ENCODE measurements at places on chromosomes 12 and 14.

DNA sequence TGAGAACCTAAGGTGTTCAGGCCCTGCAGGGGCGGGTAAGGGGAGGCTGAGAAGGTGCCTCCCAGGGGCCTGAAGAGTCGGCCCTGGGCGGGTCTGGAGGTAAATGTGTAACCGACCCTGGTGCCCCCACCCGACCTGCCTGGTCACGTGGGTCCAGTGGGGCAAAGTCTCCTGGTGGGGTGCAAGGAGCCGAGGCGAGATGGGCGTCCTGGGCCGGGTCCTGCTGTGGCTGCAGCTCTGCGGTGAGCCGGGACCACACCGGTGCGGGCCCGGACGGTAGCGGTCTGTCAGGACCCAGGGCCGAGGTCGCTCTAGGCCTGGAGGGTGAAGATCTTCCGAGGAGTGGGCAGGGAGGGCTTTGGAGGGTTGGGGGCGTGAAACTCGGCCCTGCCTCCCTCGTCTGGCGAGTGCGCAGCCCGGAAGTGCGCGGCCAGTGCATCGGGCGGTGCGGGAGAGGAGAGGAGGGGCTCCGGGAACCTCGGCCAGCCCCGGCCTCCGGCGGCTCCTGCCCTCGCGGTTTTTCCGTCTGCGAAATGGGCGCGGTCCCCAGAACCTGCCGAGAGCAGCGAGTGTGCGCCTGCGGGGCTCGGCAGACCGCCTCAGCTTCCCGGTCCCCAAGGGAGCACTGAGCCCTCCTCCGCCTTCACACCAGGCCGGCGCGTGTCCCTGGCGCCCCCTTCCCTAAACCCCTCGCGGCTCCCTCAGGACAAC, at the start of gene AMN:
Gene AMN, plus strand, starts transcription at position 174 of the 711 bp plus-strand sequence. Its CDS starts 26 bp downstream, at position 200.
- no peak for DNase-seq

DNA sequence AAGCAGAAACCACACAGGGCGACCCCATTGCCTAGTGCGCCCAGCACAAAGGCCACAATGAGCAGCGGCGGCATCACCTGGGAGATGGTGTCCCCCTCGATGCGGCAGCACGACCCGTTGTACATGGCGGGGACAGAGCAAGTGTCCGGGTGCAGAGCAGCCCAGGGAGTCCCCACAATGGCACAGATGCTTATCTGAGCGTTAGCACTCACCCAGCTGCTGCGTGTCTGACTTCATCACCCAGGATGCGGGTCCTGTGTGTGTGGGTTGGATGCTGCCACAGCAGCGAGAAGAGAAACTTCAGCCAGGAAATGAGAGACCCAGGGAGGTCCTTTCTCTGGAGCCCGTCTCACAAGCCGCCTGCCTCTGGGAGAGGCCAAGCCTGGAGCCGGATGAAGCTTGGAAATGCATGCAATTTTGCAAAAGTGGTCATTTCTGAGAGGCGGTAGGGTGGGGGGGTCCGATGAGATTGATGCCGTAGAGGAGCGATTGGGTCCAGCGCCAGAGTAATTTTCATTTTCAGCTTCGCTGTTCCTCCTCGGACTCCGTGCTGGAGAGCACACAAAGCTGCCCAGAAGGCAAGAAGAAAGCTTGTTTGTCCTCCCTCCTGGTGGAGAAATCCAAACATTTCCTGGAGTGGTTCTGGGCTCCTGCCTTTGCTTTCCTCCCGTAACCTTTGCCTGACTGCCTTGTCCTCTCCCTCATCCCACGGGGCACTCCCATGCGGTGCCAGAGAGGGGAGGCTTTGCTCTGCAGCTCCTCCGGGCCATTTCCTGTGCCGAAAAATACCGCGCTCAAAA, at the start of gene HCAR1:
Gene HCAR1, minus strand, starts transcription at position 630 of the 800 bp plus-strand sequence. Its CDS starts 505 bp downstream, at position 125.
- DNase-seq = no peak

GRCh38 chr12:99957866-99958466, 26.8 kb downstream of the ANKS1B start:
- no peak for DNase-seq

- no peak for DNase-seq
Observed at GRCh38 chr12:2256453-2256852, 203.7 kb downstream of the CACNA1C start.

GRCh38 chr12:78244916-78245507, 414.3 kb downstream of the NAV3 start:
- DNase-seq = no peak

DNA sequence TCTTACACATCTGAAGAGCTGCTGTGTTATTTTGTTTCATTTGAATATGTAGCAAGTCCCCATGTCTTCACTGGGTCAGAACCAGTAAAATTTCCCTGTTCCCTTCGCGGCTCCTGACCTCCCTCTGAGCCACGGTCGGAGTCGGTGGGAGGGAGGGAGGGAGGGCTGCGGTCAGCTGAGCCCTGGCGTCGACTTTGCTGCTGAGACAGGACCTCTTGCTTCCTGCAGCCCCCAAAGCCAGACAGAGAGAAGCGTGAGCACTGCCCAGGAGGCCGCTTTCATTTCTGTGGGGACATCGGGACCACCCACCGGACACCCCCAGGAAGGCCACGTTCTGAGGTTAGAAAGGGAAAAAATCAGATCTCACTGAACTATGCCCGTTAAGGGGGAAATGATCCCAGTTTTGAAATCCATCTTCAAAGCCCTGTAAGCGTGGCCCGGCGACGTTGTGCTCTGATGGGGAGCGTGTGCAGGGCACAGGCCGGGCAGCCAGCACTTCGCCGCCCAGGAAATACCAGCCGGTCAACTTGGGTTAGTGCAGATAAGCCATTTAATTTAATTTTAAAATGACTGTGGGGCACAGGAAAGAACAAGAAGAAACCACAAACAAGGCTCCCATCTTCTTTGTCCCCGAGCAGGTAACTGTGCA, 42.1 kb downstream of the NOC4L start:
- no peak for DNase-seq

DNA sequence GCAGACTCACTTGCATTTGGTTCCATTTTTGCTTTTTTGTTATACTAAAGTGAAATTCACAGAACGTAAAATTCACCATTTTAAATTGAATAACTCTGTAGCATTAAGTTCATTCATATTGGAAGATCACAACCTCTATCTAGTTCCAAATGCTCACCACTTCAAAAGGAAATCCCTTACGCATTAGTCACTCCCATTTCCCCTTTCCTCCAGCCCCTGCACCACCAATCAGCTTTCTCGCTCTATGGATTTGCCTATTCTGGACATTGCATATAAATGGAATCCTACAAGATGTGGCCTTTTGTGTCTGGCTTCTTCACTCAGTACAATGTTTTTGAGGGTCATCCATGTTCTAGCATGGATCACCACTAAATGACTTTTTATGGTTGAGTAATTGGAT, 294.5 kb downstream of the KSR2 start:
- no peak for DNase-seq

DNA sequence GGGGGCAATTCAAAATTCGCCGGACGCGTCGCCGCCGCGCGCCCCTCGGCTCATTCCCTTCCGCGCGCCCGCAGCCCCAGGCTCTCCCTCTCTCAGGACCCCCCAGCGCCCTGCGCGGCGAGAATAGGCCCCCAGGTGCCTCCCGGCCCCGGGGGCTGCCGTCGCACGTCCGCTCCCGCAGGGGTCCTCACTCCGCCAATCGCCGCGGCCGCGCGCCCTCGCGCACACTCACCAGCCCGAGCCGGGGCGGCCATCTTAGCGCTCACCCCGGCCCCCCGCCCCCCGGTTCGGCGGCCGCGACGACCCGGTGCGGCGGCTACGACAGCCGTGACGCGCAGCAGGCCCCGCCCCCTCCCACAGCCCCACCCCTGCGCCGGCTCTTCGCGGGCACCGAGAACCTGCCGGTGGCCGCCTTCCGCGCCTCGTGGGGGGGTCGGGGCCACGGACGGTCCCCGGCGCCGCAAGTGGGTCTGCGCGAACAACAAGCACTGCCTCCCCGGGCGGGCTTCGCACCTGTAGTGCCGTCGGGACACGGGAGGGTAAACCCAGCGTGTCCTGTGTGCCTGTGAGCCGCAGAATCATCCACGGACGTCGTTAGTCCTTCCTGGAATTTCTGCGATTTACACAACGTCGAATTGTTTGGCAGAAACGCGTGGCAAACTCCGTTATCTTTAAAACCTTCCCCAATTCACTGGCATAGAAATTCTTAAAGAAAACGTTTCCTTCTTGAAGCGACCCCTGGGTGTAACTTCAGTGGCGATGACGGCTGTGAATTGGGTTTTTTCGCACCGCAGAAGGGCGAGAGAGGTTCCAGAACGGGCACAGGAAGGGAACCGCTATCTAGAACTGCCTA, 2.5 kb downstream of the USP44 start:
- peak; percentile 89 for DNase-seq

DNA sequence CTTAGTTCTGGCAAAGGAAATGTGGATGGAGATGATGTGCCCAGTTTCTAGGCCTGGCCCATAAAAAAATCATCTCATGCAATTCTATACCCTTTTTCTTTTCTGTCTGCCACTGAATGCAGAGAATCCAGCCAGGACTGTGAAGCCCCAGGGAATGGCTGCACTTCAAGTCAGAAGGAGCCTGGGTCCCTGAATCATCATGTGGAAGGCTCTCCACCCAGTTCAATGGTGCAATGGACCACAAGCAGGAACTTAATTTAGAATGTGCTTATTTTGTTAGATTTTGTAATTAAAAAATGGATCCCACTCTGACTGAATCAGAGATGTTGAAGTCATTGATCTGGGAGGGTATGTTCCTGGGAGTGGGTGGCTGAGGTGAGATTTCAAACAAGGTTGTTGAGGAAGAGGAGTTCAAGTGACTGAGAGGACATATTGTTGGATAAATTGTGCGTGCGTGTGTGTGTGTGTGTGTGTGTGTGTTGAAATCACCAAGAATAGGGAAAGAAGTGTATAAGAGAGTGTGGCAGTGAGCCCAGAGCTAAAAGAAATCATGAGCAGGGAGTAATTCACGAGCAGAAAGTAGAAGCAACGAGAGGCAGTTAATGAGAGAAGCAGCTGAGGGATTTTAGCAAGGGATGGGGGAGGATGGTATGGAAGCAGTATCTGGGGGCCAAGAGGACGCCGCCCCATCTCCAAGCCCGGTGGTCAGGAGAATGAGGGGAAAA, 125.4 kb downstream of the TMX1 start:
- DNase-seq = no peak

GRCh38 chr14:20683125-20683890, 1.1 kb upstream of the RNASE4 start:
- DNase-seq = peak; percentile 33
